ENCODE measurements at places on chromosomes 7 and 10. TPM values are rescaled to one million over a fixed set of nuclear protein-coding genes. Genes with fewer than 3 reads are reported as not detected.
A peak's percentile ranks its signal among the peaks of the same experiment; 100 is the strongest.

DNA sequence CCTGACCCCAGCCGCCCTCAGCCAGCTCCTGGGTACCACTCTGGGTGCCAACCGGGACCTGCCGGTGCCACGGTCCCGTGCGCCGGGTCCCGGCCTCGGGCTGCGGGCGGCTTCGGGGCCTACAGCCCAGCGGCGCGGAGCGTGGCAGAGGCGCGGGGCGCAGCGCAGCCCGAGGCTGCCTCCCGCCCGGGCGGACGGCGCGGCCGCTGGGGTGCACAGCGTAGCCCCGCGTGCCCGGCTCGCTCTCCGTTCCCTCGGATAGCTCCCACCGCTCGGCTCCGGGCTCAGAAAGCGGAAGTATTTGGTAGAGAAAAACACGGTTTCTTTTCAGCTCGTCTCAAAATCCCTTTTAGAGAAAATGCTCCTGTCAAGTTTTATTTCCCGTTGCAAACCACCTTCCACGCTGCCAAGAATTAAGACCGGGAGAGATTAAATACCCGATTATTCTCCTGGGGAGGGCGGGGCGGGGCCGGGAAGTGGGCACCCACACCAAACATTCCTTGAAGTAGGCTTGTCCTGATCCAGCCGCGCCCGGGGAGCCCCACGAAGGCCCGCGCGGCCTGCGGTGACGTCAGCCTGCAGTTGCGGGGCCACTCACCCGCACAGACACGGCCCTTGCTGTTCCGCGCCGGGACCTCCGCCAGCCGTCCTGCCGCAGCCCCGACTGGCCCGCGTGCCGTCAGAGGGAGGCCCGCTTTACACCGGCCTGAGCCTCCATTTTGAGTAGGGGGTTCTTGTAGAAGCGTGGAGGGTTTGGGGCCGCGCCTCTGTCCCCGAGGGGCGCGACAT is 7.2 kb downstream of the HOXA13 start:
- DNase-seq: no peak

DNA sequence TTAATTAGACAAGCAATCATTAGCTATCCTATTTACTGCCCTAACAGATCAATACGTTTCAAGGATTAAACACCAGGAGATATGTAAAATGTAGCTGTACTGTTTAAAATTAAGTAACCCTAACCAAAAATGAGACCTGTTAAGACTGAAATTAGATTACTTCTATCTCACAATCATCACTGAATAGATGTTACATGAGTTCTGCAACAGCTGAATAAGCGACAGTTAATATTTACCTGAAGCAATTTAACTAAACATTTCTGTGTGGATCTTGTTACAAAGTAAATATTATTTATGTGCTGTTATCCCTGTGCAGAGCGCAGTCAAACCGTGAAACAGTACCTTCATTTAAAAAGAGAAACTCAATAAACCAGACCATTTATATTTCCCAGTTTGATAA is 122.5 kb downstream of the RELN start:
- no peak for DNase-seq

GRCh38 chr10:61456095-61456789 is 3.1 kb upstream of the TMEM26 start:
- no peak for DNase-seq

- DNase-seq: no peak
Observed at GRCh38 chr10:108787932-108788331, 1135.4 kb downstream of the XPNPEP1 start.

DNA sequence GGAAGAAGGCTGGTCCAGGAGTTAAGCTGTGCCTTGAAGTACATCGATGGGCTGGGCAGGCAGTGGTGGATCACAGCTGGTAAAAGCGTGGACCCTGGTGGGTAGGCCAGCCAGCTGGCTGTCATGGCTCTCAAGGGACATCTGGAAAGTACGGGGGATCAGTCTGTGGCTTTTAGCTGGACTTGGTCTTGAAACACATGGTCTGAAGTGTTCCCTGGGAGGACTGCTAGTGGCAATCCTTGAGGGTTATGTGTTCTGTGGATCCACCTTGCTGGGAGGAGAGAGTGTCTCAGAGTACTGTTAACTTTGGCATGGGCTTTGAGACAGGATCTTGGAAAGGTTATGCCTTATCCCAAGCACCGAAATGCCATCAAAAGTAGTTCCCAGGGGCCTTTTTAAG is 754.3 kb downstream of the SUGCT start:
- no peak for DNase-seq

DNA sequence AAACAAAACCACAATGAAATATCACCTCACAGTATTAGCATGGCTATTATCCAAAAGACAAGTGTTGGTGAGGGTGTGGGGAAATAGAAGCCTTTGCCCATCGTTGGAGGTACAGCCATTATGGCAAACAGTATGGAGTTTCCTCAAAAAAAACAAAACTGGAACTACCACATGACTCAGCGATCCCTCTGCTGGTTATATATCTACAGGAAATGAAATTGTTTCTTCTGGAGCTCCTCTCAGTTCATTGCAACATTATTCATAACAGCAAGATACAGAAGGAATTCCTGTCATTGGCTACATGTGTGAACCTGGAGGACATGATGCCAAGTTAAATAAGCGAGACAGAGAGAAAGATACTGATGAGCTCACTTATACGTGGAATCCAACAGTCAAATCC is 2.4 kb upstream of the UBE3C start:
- no peak for DNase-seq

- peak; percentile 75 for DNase-seq
Observed at GRCh38 chr10:120011359-120012130, 119.0 kb downstream of the SEC23IP start.

DNA sequence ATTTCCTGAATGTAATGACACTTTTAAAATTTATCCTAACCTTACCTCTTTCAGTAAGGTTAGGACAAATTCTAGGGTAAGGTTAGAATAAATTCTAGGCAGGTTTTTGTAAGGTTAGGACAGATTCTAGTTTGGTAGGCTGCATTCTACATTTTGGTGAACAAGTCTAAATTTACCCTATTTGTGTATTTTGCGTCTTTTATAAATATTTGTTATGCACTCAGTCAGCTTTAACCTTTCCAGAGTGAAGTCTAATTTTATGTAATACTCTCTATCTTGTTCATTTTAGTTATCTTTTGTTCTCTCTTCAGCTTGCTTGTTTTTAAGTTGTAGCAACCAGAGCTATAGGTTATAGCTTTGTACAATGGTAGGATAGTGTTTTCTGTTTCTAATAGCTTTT is 54.0 kb downstream of the GLCCI1 start:
- DNase-seq: no peak

DNA sequence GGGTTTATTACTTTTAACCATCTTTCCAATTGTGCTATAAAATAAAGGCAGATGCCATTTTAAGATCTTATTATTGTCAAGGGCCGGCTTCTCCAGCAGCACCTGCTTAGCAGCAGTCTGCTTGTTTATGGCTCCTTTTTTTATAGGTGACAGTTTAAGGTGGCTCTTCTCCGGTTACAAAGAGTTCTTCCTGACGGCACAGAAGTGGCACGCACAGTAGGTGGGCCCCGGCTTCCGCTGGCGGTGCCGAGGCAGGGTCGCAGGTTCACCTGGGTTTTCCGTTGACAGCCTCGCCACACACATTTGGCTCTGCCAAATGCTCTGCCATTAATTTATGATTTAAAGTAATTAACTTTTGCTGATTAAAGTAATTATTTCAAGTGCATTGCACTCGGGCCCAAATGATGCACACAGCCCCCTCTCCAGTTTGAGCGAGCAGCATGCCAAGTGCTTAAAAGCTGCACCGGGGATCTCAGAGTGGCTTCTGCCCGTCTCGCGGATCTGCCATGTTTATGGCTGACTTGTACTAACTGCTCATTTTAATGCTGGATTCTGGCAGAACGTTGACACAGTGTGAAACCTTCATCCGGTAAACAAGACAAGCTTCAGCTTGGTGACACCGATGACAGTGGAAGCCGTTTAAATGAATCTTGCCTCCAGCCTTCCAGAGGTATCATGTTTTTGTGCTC is 355.1 kb upstream of the MKI67 start:
- no peak for DNase-seq

GRCh38 chr10:113044016-113044755 is 94.1 kb downstream of the TCF7L2 start:
- DNase-seq: no peak

GRCh38 chr10:97428572-97428981 is 2.6 kb downstream of the PGAM1 start:
- DNase-seq: no peak

- DNase-seq: no peak
Observed at GRCh38 chr7:151342102-151342646, 562 bp downstream of the NUB1 start.

DNA sequence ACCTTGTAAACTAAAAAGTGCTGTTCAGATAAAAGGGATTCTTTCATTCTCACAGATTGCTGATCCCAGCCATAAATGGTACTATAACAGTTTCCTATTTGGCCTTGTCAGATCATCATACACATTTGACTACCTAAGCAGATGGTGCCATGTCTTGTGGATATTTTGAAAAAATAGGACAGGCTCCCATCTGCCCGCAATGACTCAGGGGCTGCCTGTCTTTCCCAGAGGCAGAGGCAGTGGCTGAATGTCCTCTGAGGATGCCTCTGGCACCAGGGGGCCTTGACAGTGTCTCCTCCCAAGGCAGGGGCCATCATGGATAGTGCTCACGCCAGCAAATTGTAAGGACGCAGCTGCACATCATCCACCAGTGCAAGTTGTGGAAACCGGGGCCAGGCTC is 323.0 kb upstream of the PODXL start:
- DNase-seq: no peak

DNA sequence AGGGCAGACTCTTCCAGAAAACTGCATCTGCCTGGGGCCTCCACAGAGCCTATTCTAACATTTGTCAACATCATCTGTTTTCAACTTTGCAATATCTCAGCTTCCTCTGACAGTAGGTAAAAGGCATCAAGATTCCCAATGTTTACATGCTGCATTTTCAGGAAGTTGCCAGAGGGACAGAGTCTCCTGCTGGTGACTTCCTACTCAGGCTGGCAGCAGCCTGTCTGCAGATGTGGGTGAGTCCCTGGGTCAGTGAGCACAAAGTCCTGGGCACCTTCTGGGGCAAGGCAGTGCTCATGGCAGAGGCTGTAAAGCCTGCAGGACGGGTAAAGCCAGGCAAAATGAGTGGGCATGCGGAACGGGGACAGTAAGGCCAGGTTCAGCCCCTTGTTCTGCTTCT is 69.4 kb downstream of the EBF3 start:
- DNase-seq: no peak

- DNase-seq: no peak
Observed at GRCh38 chr10:101902032-101902819, 58.6 kb upstream of the KCNIP2 start.

GRCh38 chr10:69123306-69123746 is 652 bp upstream of the VPS26A start:
- DNase-seq: peak; percentile 52

DNA sequence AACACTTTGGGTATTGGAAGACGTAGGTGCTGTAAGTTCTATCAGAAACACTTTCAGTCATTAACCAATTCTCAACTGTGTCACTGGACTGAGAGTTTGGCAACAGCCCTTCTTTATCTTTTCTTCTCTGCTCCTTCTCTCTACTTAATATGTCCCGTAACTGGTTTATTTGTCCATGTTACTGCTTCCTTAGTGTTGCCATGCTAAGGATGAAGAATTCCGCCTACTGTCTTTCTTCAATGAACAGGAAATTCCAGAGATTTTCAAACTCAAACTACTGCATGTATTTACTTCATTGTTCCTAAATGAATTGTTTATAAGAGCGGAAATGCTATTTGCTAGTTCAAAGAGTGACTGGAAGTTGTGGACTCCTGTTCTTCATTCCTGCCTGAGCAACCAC is 143.7 kb downstream of the TAX1BP1 start:
- no peak for DNase-seq

- DNase-seq: no peak
Observed at GRCh38 chr10:3777981-3778691, 6.9 kb downstream of the KLF6 start.

- DNase-seq: no peak
Observed at GRCh38 chr10:124039483-124040013, 53.9 kb downstream of the CHST15 start.

GRCh38 chr10:73359492-73359891 is 828 bp upstream of the CFAP70 start:
- no peak for DNase-seq

The GNA12 gene
- 24.0 TPM for total RNA-seq

The FOXI2 gene
- 0.10 TPM for total RNA-seq

The OPALIN gene
- total RNA-seq: not detected

The SHLD2 gene
- total RNA-seq: 30.1 TPM

The PIK3AP1 gene
- total RNA-seq: 29.2 TPM

The EPO gene
- 0.20 TPM for total RNA-seq

The CAMK2B gene
- total RNA-seq: 0.27 TPM

The HSPA12A gene
- total RNA-seq: 7.5 TPM

The HACD1 gene
- total RNA-seq: 27.4 TPM

The GSAP gene
- 75.2 TPM for total RNA-seq

The SLC16A9 gene
- total RNA-seq: not detected

Data from upper lobe of left lung (tissue), 6 donors.